Osteoblast (primary cell): ENCODE measurements at places on chromosomes 2 and 18. TPM values are rescaled to one million over a fixed set of nuclear protein-coding genes. Genes with fewer than 3 reads are reported as not detected.

Gene E2F6
- 9.0 and 10.6 TPM in 2 replicates for total RNA-seq

Gene CTAGE1
- under 0.01 TPM in 1 of 2 replicates, not detected in the other for total RNA-seq

Gene CDH7
- not detected in 2 replicates for total RNA-seq

Gene LAMA3
- total RNA-seq = 8.3 and 33.3 TPM in 2 replicates

Gene RNF125
- under 0.01 and 0.59 TPM in 2 replicates for total RNA-seq

Gene MC4R
- total RNA-seq = under 0.01 TPM in 1 of 2 replicates, not detected in the other

Gene LOXHD1
- not detected in 2 replicates for total RNA-seq

Gene NOL4
- not detected in 2 replicates for total RNA-seq

Gene IL36B
- not detected in 2 replicates for total RNA-seq

Gene ZCCHC2
- total RNA-seq = 7.4 and 10.1 TPM in 2 replicates

Gene KCNJ3
- total RNA-seq = not detected in 2 replicates

DNA sequence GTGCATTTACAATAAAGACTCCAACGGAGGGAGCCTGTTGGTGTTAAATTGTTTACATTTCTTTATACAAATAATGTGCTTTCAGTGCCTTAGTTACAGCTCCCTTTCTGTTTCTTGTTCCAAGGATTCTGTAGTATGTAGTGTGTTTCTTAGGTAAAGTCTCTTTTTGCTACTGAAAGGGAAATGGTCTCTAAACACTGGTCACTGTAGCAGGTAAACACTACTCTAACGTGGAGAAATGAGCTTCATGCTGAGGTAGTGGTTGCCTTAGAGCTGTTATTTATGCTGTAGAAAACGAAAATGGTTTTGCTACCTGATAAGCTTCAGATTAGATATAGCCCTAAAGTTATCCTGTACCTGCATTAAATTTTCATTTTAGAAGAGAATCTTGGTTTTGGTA, 163.6 kb downstream of the CAPN13 start:
- DNase-seq = no peak

GRCh38 chr2:216406826-216407225, 5.5 kb upstream of the SMARCAL1 start:
- DNase-seq = no peak

GRCh38 chr2:192000196-192000980, 153.5 kb upstream of the CAVIN2 start:
- DNase-seq = no peak

GRCh38 chr2:8551622-8552074, 130.2 kb upstream of the ID2 start:
- DNase-seq = peak; percentile 62

DNA sequence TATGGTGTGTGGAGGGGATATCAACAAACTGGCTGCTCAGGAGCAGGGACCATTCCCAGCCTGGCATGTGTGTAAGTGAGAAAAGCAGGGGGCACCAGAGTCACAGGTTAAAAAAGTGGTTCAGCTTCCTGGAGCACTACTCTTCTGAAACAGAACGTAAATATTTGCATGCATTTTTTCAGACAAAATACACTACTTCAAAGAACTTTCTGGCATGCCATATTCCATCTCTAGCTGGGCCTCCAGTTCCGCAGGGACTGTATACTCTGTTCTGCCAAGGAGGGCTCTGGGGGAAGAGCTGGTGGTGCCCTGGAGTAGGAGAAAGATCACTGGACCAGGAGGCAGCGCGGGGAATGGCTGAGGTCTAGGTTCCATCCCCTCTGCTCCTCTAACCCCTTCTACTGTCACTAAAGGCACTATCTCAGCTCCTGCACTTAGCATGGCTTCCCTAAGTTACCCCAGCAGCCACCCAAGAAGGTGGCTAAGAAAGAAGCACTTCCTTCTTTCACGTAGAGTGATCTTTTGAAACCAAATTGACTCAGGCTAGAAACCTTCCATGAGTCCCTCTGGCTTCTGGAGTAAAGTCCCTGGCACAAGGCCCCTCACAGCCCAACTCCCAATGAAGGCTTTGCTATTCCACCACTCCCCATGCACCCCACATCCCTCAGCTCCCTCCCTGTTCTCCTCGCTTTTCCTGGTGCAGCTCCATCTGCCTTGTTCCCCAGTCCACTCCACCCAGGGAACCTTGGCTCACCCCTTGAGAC, 57.6 kb upstream of the CABLES1 start:
- DNase-seq = no peak

- no peak for DNase-seq
Observed at GRCh38 chr2:158507679-158508078, 50.9 kb downstream of the PKP4 start.

GRCh38 chr2:73043929-73044832, 27.3 kb downstream of the SFXN5 start:
- no peak for DNase-seq

GRCh38 chr18:54702686-54703085, 111.6 kb downstream of the DYNAP start:
- peak; percentile 25 for DNase-seq

DNA sequence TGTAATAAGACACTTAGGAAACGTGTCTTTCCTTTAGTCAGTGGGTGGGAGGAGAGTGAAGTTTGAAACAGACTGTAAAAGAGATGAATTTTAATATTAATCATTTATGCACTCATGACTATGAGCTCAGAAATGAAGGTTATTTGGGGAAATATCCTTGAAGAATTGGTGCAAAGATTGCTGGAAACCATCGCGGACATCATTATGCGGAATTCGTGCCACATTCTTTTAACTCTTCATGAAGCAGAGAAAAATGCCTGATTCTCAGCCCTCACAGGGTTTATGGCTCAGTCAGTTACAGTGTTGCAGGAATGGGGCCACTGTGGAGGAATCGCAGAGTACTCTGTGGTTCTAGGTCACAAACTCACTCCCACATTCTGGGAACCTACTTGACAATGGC, 109.7 kb downstream of the RGPD3 start:
- DNase-seq = no peak

DNA sequence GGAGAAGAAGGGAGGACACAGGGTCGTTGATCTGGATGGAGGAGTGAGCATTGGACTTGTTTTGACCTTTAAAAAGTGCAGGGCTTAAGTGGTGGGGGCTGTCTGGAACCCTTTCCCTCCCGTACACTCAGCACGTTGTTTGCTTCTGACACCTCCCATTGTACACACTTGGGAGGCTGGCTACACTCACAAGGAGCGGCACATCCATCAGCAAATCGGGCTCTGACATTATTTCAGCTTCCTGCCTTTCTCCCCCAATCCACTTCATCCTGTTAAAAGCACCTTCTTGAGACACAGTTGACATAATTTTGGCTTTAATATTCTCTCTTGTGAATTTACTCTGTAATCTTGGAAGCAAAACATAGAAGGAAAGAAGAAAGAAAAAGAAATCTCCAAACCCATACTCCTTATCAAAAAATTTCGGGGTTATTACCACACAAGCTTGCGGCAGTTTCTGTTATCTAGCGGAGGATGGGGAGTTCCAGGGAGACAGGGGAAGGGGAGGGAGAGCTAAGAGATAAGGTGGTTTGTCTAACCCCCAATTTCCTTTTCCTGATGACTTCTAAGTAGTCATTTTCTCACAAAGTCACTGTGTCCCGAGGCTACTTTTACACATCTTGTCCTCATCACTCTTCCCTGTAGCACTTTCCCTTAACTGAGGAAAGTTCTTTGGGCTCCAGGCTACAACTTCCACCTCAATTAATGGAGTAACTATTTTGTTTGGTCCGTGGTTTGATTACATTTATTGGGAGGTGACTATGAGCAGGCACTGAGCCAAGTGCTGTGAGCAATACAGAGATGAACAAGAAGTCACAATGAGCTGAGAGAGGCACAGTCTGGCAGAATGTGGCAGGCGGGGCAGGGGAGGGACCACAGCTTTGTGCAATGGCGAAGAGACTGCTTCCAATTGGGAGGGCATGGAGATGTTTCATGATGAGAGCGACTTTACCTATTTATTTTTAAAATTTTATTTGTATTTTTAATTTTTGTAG, 240.1 kb upstream of the MEX3C start:
- no peak for DNase-seq

DNA sequence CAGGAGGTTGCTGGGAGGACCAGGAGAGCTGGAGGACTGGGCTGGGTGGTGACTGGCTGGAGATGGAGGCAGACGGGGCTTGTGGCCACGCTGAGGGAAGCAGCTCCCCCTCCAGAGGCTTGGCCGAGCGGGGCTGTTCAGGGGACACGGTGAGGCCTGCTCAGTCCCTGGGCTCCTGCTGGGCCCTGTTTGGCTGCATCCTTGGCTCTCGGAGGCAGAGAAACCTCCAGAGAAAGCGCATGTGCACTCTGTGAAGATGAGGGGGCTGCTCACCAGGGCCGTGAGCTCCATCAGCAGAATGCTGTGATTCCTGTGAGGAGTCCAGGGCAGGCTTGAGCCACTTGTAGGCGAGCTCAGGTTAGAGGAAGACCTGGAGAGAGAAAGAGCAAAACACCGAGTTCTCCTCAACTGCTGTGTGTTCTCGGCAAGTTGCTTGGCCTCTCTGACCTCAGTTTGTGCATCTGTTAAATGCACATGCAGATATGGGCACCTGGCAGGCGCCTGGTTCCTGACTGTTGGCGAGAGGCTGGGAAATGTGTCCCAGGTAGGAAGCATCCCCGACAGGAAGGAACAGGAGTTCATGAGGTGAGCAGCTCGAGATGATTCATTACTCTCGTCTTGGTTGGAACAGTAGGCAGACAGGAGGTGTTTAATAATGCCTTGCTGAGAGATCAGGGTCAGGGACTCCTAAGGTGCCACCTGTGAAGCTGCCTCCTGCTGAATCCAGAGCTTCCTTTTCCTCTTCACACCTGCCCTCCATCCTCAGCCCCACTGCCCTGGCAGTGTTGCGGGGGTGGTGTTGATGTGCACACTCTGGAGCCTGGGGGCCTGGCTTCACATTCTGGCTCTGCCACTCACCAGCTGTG, 941 bp downstream of the ZAP70 start:
- DNase-seq = peak; percentile 75

- peak; percentile 81 for DNase-seq
Observed at GRCh38 chr18:45521136-45521535, 94.1 kb upstream of the SLC14A2 start.

- DNase-seq = peak; percentile 79
Observed at GRCh38 chr2:186349508-186349907, 136.6 kb upstream of the ZC3H15 start.

DNA sequence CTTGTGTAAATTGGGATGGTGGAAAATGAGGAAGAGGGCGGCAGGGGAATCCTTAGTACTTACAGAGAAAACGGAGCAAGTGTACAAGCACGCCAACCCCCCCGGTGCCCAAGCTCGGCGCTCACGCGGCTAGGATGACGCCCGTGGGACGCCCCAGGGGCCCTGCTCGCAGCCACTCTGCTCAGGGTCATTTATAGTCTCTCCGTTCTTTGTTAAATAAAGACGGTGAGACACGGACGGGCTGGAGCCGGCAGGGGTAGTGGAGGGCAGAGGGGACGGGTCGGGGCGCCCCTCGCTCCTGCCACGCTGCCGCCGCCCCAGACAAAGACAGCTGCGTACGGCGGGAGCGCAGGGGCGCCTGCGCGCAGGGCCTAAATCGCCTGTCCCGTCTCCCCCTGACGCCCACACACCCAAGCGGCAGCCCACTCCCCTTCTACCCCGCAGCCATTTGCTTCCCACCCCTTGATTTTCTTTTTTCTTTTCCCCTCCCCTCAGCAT, 37.8 kb downstream of the PCBP1 start:
- DNase-seq = peak; percentile 93

- DNase-seq = no peak
Observed at GRCh38 chr2:2324119-2324518, 7.0 kb downstream of the MYT1L start.

DNA sequence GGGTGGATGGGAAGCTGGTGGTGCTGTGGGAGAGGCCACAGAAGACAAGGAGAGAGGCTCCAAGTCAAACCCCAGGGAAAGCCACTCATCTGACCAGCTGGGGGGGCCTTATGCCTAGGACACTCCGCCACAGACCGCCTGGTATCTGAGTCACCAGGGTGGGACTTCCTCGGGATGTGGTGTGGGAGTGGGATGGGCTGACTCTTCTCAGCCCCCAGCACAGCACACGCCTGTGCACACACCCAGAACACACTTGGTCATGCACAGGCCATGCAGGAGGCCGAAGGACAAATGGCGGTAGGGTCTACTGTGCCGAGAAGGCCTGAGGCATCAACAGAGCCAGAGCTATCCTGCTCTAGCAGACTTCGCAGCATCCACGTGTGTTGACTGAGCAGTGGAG, 136.4 kb downstream of the INHBB start:
- DNase-seq = no peak

DNA sequence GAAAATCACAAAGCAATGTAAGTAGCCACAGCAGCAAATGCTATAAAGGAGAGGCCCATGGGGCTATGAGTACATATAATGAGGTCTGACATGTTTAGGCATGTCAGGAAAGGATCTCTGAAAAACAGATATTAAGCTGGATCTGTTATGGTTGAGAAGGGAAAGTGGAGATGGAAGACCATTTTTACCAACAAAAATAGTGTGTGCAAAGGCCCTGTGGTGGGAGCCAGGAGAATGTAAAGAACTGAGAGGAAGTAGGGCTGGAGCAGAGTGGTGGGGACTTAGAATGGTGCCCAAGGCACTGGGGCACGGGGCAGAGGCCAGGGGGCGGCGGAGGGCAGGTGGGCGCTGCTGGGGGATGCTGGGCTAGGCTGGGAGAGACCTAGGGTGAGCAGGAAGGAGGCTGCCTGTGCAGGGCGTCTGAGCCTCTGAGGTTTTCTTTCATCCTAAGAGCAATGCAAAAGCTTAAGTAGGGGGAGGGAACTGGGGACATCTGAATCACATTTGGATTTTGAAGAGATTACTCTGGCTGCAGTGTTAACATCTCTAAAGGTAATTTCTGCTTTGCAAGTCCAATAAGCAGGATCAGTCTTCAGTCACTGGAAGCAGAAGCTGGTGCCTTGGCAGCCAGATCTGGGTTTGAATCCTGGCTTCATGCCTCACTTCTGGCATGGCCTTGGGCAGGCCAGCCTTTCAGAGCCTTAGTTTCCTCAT, 4.9 kb upstream of the AGFG1 start:
- no peak for DNase-seq
